ENCODE measurements at places on chromosomes 6 and 20.

- no peak for DNase-seq
Observed at GRCh38 chr6:2127484-2127911, 117.9 kb downstream of the GMDS start.

- DNase-seq = no peak
Observed at GRCh38 chr6:5214570-5215052, 46.1 kb downstream of the LYRM4 start.

GRCh38 chr6:113857556-113858479 is 673 bp downstream of the MARCKS start:
- DNase-seq = no peak

GRCh38 chr20:1185790-1186334 is 1.1 kb upstream of the TMEM74B start:
- DNase-seq = no peak

- peak; percentile 5 for DNase-seq
Observed at GRCh38 chr6:100001915-100002388, 7.9 kb upstream of the MCHR2 start.

DNA sequence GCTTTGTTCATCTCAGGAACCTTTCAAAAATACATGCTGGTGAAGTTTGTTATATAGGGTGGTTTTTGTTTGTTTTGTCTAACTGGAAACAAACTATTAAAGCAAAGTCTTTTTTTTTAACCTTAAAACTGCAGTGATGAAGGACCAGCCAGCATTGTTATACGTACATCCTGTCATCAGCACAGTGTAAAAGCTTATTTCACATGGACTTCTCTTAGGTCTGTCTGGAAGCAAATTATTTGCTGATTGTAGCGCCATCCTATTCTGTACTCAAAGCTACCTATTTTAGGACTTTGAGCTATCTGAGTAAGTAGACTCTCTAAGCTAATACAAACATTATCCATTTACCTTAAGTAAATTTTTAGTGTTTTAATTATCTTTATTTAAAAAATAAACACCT is 61.7 kb downstream of the SNX9 start:
- no peak for DNase-seq

GRCh38 chr6:156953479-156954146 is 176.4 kb downstream of the ARID1B start:
- no peak for DNase-seq

- no peak for DNase-seq
Observed at GRCh38 chr6:164665328-164665727, 644.1 kb downstream of the C6orf118 start.

DNA sequence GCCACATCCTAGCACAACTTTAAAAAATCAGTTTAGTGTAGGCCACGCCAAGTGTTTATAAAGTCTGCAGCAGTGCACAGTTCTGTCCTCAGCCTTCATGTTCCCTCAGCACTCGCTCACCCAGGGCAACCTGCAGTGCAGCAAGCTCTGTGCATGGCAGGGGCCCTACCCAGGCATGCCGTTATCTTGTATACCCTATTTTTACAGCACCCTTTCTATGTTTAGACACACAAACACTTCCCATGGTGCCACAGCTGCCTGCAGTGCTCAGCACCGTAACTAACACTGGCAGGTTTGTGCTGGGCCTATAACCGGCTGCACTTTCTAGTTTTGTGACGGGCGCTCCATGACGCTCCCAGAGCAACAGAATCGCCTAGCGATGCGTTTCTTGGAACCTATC is 43.8 kb downstream of the ZBTB46 start:
- no peak for DNase-seq
